CD4-positive, alpha-beta memory T cell (primary cell): ENCODE measurements at places on chromosomes 2 and 18. TPM values are rescaled to one million over a fixed set of nuclear protein-coding genes. Genes with fewer than 3 reads are reported as not detected.

DNA sequence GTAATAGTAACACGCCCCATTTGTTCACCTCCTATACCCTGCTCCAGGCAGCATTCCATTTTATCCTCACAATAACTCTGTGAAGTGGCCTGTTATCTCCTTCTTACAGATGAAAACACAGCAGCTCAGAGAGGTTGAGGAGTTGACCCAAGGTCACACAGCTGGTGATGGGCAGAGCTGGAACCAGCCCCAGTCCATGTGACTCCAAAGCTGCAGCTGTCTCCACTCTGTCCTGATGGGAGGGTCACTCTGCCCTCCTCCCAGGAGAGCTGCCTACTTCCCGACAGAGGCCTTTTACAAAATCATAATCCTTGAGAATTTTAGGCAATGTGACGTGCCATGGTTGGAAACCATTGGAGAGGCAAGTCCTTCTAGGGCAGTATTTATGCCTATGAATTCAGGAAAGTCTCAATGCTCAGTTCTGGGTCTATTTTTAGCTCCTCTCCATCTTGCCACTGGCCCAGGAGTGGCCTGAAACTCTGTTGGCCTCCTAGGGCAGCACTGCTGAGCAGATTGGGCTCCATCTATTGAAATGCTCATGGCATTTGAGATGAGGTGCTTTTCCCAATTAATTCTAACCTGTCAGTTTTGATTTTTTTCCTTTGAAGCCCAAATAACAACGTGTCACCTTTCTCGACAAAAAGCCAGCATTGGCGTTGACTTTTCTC, 162.0 kb upstream of the MSH6 start:
- no peak overlapping the region for H3K4me3 ChIP-seq
- DNase-seq = no peak
- no peaks in the 10 kb centered on the region for H3K27me3 ChIP-seq
- H3K36me3 ChIP-seq = no peaks in the 10 kb centered on the region
- H3K4me1 ChIP-seq = no peaks in the 10 kb centered on the region
- H3K27ac ChIP-seq = no peak overlapping the region

The SERPINB11 gene
- polyA plus RNA-seq = not detected

The NGEF gene
- polyA plus RNA-seq = not detected

- no peak for DNase-seq
- no peaks in the 10 kb centered on the region for H3K36me3 ChIP-seq
- no peaks in the 10 kb centered on the region for H3K27me3 ChIP-seq
- H3K27ac ChIP-seq = no peak overlapping the region
- H3K4me3 ChIP-seq = no peak overlapping the region
Measured at GRCh38 chr2:100006516-100006915, 135.9 kb downstream of the AFF3 start.

The TUBA4B gene
- not detected for polyA plus RNA-seq

GRCh38 chr2:240597054-240597418, 10.5 kb downstream of the CAPN10 start:
- H3K27me3 ChIP-seq = no peaks in the 10 kb centered on the region
- H3K4me1 ChIP-seq = no peaks in the 10 kb centered on the region
- DNase-seq = no peak
- H3K4me3 ChIP-seq = no peak overlapping the region

DNA sequence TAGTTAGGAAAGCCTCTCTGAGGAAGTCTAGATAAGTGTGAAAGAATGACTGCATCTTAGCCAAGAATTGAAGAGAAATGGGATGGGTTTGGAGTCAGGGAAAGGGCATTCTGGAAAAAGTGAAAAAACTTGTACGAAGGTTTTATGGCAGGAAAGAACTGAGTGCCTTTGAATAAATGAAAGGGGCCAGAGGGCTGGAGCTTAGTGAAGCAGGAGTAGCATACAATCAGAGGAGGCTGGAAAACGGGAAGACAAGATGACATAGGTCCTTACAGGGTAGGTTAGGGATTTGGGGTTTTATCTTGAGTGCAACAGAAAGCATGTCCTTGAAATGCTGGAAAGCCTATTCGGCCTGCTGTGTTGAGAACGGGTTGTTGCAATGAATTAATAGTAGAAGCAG, 152.6 kb upstream of the RND3 start:
- H3K27me3 ChIP-seq = no peaks in the 10 kb centered on the region
- H3K36me3 ChIP-seq = no peaks in the 10 kb centered on the region
- H3K4me3 ChIP-seq = no peak overlapping the region
- H3K4me1 ChIP-seq = no peaks in the 10 kb centered on the region
- no peak for DNase-seq

The SAG gene
- not detected for polyA plus RNA-seq

DNA sequence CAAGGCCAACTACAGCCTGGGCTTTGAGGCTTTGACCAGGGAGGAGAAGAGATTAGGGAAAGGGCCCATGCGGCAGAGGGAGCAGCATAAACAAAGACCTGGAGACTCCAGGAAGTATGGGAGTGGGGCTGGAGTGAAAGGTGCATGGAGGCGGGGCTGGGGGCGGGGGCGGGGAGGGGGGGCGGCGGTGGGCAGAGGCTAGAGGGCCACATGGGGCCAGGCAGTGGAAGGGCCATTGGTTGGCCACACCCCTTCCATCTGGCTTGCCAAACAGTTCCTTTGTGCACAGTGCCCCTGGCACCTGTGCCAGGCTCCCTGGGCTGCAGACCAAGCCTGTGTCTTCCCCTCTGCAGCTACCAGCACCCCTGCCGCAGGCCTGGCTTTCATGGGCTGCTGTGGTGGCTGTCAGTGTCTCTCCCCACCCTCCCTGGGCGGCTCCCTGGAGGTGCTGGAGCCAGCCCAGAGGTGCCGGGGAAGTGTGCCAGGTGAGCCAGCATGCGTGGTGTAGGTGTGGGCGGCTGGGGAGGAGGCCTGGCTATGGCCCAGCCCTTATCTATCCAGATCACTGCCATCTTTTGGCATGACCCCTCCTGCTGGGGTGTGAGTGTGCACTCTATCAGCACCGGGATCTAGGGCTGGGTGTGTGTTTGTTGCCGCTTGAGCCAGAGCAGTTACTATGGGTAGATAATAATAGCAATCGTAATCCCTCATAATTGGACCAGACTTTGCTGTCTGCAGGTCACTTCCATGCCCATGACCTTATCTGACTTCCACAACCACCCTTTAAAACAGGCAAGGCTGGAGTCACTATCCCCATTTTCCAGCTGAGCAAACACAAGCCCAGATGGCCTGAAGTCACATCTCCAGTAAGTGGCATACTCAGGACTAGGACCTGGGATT, 30.5 kb downstream of the DNMT3A start:
- no peak overlapping the region for H3K27ac ChIP-seq
- peaks cover 22% of the 10 kb centered on the region for H3K36me3 ChIP-seq
- no peak for DNase-seq
